ENCODE measurements at places on chromosomes 2 and 18. TPM values are rescaled to one million over a fixed set of nuclear protein-coding genes. Genes with fewer than 3 reads are reported as not detected.

DNA sequence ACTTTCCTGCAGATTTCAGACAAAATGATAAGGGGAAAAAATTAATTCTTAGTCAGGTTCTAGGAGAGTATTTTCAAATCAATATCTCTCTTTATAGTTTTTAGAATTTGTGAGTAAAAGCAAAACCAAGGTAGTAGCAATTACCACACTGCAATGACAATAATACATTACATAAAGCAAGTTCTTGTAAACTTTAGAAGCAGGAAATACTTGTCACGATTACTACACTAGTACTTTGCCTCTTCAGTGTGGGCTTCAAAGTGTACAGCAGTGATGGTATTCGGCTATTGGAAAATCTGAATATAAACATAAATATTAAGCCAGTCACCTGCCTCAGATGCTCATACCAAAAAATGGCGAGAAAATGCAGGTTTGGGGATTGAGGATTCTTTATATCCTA is 81.0 kb downstream of the ALPK2 start:
- no peaks in the 10 kb centered on the region for H3K27me3 ChIP-seq
- no peaks in the 10 kb centered on the region for H3K36me3 ChIP-seq
- no peak for DNase-seq
- H3K27ac ChIP-seq, result no peak overlapping the region
- H3K4me1 ChIP-seq, result peaks cover 28% of the 10 kb centered on the region

GRCh38 chr18:28041366-28041765 is 135.6 kb downstream of the CDH2 start:
- H3K27ac ChIP-seq, result no peak overlapping the region
- no peaks in the 10 kb centered on the region for H3K36me3 ChIP-seq
- no peak overlapping the region for H3K4me3 ChIP-seq

DNA sequence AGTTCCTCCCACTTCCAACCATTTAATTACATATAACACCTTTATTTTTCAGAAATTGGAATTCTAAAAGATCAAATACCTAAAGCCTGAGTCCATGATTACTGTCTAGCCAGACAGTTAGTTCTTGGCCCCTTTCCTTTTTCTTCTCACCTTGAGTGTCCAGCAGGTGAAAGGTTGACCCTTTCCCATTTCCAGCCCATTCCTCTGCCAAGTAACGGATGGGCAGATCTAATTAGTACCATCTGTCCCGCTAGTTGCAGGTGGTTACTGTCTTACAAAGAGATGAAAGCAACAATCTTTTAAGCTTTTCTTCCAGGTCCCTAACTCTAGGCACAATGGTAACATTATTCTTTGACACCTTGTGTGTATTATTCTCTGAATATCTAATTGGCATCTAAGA is 506.7 kb downstream of the ARHGAP15 start:
- no peaks in the 10 kb centered on the region for H3K4me1 ChIP-seq
- no peaks in the 10 kb centered on the region for H3K36me3 ChIP-seq
- H3K27me3 ChIP-seq, result no peaks in the 10 kb centered on the region

DNA sequence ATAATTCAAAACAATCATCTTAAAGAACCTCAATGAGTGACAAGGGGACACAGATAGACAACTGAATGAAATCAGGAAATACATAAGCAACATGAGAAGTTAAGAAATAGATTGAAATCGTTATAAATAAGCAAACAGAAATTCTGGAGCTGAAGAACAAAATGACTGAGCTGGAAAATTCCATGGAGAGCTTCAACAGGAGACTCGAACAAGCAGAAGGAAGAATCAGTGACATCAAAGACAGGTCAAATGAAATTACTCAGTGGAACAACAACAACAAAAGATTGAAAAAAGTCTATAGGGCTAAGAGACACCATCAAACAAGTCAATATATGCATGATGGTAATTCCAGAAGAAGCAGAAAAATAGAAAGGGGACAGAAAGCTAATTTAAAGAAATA is 89.5 kb upstream of the ALKAL2 start:
- no peak overlapping the region for H3K27ac ChIP-seq
- no peak for DNase-seq
- H3K36me3 ChIP-seq, result no peaks in the 10 kb centered on the region
- H3K4me1 ChIP-seq, result no peaks in the 10 kb centered on the region
- no peak overlapping the region for H3K4me3 ChIP-seq

DNA sequence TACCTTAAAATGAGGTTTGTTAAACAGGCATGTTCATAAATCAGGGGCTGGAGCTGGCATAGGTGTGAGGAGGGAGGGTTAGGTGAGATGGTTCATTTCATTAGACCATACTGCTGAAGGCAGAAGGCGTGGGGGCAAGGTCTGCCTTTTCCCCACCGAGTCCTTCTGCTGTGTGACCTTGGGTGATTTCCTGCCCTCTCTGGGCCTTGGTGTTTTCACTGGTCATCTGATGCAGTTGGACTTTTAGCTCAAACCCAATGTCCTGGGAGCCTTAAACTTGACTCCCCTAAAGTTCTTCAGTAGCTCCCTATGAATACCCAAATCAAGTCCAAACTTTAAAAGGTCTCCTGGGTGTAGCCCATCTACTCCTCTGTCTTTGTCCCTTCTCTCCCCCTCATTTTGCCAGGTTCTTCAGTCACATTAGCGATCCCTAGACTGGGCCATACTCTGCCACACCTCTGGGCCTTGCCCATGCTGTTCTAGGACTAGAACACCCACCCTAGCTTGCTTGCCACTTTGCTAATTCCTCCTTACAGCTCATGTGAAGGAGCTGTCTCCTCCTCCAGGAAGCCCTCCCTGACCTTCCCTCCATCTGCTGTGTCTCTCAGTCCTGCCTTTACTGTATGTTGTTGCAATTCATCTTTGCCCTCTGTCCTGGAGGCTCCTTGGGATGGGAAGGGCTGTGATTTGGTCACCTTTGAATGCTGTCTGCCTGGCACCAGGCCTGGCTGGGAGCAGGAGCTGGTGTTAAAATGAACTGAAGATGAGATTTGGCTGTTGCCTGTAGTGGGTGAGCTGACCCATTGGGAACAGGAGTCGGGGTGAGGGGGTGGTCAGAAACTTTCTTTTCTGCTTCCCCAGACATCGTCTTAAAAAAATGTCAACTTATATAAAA is 85.4 kb upstream of the HS6ST1 start:
- peak; percentile 2 for DNase-seq
- H3K36me3 ChIP-seq, result no peaks in the 10 kb centered on the region
- no peak overlapping the region for H3K4me3 ChIP-seq
- no peaks in the 10 kb centered on the region for H3K4me1 ChIP-seq

GRCh38 chr18:77203071-77203470 is 46.6 kb upstream of the GALR1 start:
- DNase-seq, result no peak
- H3K36me3 ChIP-seq, result no peaks in the 10 kb centered on the region
- H3K4me3 ChIP-seq, result no peak overlapping the region
- H3K27ac ChIP-seq, result no peak overlapping the region
- H3K4me1 ChIP-seq, result no peaks in the 10 kb centered on the region

DNA sequence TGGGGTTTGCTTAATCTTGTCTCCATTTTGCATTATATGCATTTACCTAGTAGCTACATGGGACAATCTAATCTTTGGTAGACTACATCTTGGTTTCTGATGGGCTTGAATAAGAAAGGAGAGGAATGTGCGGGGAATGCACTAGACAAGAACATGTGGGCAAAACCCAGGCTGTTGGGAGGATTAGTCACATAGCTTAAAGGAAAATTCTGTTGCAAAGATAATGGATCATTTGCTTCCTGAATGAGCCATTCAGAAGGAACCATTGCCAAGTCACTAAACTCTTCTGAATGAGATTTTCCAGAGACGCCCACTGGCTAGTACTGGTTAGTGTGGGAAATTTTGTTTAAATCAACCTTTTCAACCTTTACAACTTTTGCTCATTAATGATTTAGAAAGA is 84.8 kb downstream of the OSBPL6 start:
- H3K4me1 ChIP-seq, result peaks cover 22% of the 10 kb centered on the region
- no peaks in the 10 kb centered on the region for H3K36me3 ChIP-seq

DNA sequence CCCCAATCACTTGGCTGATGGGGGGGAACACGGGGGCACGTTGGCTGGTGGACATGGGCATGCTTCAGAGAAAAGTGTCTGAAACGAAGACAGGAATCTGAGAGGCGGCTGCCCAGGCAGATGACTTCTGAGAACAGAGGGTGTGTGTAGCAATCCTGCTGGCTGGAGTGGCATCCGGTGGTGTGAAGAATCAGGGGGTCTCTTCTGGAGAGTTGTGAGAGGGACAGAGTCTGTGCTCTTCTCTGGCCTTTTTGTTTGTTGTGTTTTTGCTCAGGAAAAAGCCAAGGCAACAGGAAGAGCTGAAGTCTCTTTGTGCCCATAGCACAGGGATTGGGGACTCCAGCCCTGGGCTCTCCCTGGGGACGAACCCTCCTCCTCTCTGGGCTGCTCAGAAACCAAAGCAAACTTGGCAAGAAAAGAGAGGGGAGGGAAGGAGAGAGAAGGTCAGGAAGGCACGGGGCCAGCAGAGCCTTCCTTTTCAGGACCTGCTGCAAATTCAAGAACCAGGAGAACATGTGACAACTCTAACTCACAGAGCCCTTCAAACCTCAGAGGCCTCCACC is 97.0 kb upstream of the SMAD2 start:
- no peak overlapping the region for H3K27ac ChIP-seq
- no peaks in the 10 kb centered on the region for H3K36me3 ChIP-seq
- no peaks in the 10 kb centered on the region for H3K27me3 ChIP-seq

- no peak for DNase-seq
- no peaks in the 10 kb centered on the region for H3K36me3 ChIP-seq
- no peak overlapping the region for H3K27ac ChIP-seq
- no peaks in the 10 kb centered on the region for H3K27me3 ChIP-seq
- H3K4me3 ChIP-seq, result no peak overlapping the region
These were observed 201.2 kb downstream of the NOL4 start for GRCh38 chr18:34023471-34023870.

DNA sequence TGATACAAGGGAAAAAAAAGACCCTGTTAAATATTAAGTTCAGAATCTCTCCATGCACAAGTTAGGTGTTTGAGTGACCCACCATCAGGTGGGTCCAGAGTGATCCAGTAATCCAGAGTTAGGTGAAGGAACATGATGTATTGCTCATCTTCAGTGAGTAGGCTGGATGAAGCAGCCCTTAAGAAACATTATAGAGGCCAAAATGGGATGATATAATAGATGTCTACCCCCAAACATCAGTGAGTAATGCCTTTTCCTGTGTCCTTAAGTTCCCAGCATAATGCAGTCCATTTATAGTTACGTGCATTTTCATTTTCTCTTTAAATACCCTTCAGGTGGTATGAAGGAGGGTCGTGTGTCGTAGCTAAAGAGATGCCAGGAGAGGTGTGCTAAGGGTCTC is 89.6 kb downstream of the MAP4K4 start:
- DNase-seq, result no peak
- H3K4me1 ChIP-seq, result no peaks in the 10 kb centered on the region
- no peak overlapping the region for H3K27ac ChIP-seq
- no peak overlapping the region for H3K4me3 ChIP-seq

DNA sequence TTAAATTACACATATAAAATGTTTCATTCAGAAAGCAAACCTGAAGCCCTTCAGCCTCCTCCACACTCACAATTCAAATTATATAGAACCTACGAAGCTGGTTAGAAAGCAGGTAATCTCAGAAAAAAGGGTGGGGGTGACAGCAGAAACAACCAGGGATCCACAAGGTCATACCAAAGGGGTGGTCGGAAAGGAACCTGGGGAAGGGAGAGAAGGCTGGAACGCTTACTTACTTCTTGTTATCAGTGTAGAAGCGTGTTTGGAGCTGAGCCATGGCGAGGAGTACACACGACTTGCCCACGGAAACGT is 316 bp downstream of the WDR12 start:
- no peaks in the 10 kb centered on the region for H3K27me3 ChIP-seq
- peaks cover 14% of the 10 kb centered on the region for H3K4me1 ChIP-seq
- H3K36me3 ChIP-seq, result no peaks in the 10 kb centered on the region

- no peak overlapping the region for H3K4me3 ChIP-seq
- H3K27ac ChIP-seq, result no peak overlapping the region
- H3K36me3 ChIP-seq, result no peaks in the 10 kb centered on the region
These were observed 37.6 kb downstream of the GPR45 start for GRCh38 chr2:105279126-105279525.

- no peak overlapping the region for H3K27ac ChIP-seq
- H3K4me1 ChIP-seq, result peaks cover 3% of the 10 kb centered on the region
- H3K36me3 ChIP-seq, result no peaks in the 10 kb centered on the region
- H3K4me3 ChIP-seq, result no peak overlapping the region
These were observed 53.1 kb upstream of the ATP5MC3 start for GRCh38 chr2:175234650-175235049.

The SRBD1 gene
- total RNA-seq, result 27.4 TPM

The PROKR1 gene
- total RNA-seq, result 2.2 TPM

The GPBAR1 gene
- total RNA-seq, result not detected

The PSMA8 gene
- total RNA-seq, result not detected

The PREPL gene
- 31.0 TPM for total RNA-seq

Data from transverse colon (tissue), 4 donors.